ENCODE measurements at places on chromosomes 5 and 9.

- no peak for DNase-seq
Observed at GRCh38 chr5:176386491-176386890, 1.9 kb downstream of the NOP16 start.

DNA sequence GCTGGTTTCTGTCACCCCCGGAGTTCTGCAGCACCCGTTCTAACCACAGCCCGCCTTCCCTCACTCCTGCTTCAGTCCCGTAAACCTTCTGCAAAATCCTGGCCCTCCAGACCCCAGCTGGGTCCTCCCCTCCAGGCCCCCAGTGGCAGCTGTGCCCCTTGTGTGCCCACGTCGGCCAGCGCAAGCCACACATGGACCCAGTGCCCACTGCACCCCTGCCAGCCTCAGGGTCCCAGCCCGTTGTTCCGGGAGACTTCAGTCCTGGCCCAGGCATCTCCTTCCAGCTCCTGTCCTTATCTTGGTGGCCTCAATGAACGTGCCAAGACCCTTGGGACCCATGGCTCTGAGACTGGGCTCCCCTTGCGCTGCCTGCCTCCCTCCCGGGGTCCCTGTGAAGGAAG, 43.2 kb downstream of the EXD3 start:
- DNase-seq, result no peak

DNA sequence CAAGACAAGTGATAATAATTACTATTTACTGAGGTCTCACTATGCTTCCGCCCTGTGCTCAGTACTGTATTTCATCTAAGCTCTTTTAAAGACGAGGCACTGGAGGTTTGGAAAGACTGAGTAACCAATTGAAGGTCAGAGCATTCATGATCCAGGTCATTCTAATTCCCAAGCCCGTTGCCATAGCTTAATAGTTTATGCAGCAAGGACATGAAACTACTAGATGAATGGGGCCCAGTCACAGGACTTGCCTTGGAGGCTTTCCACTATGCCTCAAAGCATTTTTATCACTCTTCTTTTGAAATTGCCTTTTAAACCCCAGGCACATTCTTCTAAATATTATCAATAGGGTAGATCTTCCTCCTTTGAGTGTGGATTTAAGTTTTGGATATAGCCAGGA, 17.2 kb upstream of the NFIB start:
- no peak for DNase-seq

DNA sequence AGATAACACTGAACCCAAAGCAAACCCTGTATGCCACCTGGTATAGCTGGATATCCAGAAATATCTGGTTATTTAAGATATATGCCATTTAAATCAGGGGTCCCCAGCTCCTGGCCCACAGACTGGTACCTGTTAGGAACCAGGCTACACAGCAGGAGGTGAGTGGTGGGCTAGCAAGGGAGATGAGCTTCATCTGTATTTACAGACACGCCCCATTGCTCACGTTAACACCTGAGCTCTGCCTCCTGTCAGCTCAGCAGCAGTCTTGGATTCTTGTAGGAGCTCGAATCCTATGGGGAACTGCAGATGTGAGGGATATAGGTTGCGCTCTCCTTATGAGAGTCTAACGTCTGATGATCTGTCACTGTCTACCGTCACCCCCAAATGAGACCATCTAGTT, 646.6 kb downstream of the TLE4 start:
- DNase-seq, result no peak

GRCh38 chr9:95266649-95267048, 50.9 kb downstream of the FANCC start:
- no peak for DNase-seq

DNA sequence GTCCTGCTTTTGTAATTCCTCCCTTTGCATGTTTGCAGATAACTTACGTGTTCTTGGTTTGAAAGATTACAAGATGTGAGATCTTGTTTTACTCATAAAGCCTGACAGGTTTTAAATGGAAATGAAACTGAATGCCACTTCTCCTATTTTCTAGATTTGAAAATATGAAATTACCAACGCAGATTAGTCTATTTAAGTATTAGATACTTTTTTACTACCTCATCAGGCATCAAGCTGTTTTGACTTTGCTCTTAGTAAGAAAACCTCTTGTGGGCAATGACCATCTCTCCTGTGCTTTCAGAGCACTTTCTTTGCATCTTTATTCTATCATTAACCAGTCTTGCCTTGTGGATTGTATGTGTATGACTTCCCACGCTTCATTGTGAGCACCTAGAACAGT, 3.5 kb downstream of the DMXL1 start:
- no peak for DNase-seq

DNA sequence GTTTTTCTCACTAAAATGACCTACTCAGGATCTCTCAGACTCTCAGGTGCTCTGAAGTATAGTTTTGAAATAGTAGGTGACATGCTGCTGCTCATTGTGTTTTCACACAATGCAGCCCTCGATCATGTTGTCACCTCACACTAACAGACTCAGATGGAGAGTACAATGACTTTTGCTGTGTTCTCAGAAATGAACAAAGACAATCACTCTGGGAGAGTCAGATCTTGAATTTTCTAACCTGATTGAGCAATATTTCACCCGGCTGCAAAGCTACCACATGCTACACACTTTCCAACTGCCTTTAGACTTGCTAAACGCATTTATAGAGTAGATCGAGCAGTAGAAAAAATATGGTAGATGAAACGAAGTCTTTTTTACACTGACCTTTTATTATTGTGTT, 113.4 kb downstream of the ST8SIA4 start:
- no peak for DNase-seq

GRCh38 chr5:88659529-88660263, 223.3 kb downstream of the MEF2C start:
- DNase-seq, result no peak

- DNase-seq, result no peak
Observed at GRCh38 chr5:87421307-87421706, 8.6 kb upstream of the CCNH start.

DNA sequence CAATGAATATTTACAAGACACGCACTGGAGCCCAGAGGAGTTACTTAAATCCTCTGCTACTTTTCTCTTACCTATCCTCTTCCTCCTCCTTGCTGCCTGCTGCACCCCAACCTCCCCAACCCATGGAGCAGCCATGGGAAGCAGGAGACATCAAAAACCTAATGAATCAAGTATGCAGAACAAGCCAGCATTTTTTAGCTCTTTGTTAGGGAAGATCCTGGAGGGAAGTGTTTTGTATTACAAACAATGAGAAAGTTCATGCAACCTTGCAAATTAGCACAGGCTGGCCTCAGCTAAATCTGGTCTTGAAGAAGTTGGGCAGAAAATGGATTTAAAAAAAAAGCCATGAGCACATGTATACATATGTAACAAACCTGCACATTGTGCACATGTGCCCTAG, 498.8 kb downstream of the KIF4B start:
- DNase-seq, result no peak

- DNase-seq, result no peak
Observed at GRCh38 chr9:37669232-37669631, 18.5 kb downstream of the FRMPD1 start.

DNA sequence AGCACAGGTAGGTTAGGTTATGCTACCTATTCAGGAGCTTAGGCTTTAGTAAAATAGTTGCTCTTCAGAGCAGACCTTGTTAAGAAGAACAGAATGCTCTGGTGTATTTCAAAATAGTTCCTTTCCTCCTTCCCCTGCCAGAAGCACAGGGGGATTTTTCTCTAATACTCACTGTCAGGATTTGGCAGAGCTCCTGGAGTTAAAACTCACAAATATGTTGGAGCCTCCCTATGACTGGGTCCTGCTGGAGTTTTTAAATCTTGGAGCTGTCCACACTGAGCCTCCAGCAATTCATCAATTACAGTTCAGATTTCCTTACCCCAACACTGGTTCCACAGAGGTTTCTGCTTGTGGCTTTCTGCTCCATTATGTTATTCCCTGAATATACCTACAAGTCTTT, 1233.8 kb upstream of the WWC1 start:
- DNase-seq, result no peak

- DNase-seq, result no peak
Observed at GRCh38 chr9:129267141-129267540, 89.1 kb upstream of the IER5L start.

DNA sequence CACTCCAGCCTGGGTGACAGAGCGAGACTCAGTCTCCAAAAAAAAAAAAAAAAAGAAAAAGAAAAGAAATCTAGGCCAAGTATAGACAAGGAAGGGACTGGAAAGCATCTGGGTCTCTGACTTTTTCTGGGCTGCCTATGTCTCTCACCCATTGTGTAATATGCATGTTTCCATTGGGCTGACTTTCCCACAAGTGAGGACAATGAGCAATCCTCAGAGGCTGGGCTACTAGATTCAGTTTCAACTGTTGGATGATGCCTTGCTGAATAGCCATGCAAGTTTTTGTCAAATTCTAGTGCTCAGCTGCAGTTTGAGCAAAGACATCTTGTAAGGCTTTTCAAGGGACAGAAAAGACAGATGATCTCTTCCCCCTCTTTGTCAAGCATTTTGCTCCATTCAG, 82.1 kb downstream of the PHAX start:
- no peak for DNase-seq

DNA sequence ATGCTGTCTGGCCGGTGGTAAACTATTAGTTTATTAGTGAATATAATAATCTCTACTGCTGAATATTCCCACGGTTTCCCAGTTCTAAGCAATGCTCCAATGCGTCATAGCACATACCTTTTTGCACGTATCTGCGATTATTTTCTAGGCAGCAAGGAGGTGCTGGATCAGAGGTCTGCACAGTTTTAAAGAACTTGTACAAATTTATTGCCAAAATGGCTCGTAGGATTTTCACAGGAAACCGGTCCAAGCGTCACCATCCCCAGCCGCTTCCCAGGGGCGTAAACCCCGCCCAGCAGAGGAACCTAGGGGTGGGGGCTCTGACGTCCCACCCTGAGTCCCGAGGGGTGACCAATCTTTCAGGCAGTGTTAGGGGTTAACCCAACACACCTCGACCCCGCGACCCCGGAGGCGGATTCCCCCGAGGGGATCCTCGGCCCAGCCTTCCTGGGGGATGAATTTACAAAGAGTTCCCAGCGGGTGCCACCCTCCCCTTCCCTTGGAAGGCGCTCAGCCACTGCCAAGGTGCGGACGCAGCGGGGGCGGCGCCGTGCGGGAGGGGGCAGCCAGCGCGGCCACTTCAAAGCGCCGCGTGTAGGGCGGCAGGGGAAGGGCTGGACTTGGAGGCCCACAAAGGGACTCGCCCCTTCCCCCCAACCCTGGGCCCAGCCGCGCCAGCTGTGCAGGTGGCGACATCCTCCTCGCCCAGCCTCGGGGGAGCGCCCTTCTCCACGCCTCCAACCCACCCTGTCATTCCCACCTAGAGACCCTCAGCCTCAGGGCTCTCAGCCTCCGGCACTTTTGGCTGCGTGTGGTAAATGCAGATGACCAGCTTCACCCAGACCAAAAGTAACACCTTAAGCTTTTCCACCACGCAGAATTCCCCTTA, 43.5 kb upstream of the TCF7 start:
- peak; percentile 45 for DNase-seq

GRCh38 chr5:173420108-173420507, 91.9 kb upstream of the STC2 start:
- no peak for DNase-seq

- no peak for DNase-seq
Observed at GRCh38 chr5:144088206-144089064, 82.0 kb downstream of the YIPF5 start.

GRCh38 chr5:2685651-2686272, 65.7 kb downstream of the IRX2 start:
- no peak for DNase-seq

DNA sequence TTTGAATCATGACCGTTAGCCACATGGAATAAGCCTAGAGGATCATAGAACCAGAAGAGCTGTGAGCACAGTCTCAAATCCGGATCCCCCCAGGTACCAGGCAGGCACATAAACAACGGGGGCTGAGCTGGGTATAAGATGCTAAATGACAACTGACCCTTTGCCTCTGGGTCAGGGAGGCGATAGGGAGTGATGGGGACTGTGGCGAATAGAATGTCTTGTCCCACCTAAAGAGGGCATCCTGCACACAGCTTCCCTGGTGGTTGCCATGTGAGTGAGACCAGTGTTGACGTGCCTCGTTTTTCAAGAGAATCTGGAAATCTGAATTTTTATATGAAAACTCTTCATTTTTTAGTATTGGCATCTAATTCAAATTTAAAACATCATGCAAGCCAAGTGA, 33.6 kb downstream of the SLC6A7 start:
- no peak for DNase-seq

DNA sequence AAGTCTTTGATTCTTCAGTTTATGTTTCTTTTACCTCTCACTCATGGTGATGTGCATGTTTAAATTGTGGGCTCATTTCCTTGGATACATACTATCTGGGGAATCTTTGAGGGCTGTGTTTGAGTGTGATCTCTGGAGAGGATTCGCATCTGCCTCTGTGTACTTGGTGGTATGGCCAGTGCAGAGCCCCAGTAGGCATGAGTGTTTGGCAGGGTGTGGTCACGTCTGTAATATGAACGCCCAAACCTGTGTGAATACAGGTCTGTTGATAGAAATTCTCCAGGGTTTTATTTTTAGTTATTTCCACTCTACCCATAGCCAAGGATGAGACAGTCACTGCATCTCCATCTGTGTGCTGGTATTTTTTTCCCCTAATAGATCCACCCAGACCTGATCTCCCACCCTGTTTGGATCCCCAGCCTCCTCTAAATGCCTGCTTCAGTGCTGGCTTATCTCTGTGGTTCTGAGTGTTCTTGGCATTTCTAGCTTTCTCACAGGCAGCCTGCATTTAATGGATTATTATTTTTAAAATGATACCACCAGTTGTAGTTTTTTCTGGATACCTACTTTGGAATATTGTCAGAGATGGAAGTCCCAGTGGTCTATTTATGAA, 37.5 kb downstream of the TJP2 start:
- DNase-seq, result no peak

GRCh38 chr5:156361436-156362109, 34.6 kb downstream of the SGCD start:
- no peak for DNase-seq

DNA sequence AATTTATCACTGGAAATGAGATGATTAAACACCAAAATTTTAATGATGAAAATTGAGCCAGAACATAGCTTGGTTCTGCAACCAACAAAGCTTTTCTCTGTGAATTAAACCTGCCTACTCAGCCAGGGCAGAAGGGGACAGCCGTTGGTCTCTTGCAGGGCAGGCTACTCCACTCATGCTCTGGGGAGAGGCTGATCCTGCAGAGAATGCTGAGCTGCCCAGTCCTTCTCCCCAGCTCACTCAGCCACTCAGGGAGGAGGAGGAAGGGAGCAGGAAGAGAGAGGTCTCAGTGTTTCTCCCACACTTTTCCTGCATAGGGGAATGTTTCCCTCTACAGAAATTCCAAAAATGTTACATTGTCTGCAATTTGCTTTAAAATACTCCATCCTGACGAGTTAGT, 40.4 kb upstream of the HMHB1 start:
- DNase-seq, result no peak

- no peak for DNase-seq
Observed at GRCh38 chr5:157259699-157260098, 6.2 kb upstream of the CYFIP2 start.

- DNase-seq, result no peak
Observed at GRCh38 chr9:21995666-21996398, 1.2 kb downstream of the CDKN2B-AS1 start.

GRCh38 chr5:154782812-154783592, 27.8 kb downstream of the LARP1 start:
- no peak for DNase-seq

GRCh38 chr5:77463905-77464304, 28.2 kb downstream of the WDR41 start:
- DNase-seq, result no peak

GRCh38 chr5:91706785-91707520, 323.8 kb upstream of the ARRDC3 start:
- DNase-seq, result no peak
